Ovary (tissue), 10 donors: ENCODE measurements at places on chromosomes 6 and 20. TPM values are rescaled to one million over a fixed set of nuclear protein-coding genes. Genes with fewer than 3 reads are reported as not detected.

GRCh38 chr20:40908309-40908708 is 120.3 kb upstream of the TOP1 start:
- H3K36me3 ChIP-seq = no peaks in the 10 kb centered on the region
- no peak overlapping the region for H3K4me3 ChIP-seq
- no peak for DNase-seq
- no peak overlapping the region for H3K27ac ChIP-seq
- no peaks in the 10 kb centered on the region for H3K27me3 ChIP-seq

DNA sequence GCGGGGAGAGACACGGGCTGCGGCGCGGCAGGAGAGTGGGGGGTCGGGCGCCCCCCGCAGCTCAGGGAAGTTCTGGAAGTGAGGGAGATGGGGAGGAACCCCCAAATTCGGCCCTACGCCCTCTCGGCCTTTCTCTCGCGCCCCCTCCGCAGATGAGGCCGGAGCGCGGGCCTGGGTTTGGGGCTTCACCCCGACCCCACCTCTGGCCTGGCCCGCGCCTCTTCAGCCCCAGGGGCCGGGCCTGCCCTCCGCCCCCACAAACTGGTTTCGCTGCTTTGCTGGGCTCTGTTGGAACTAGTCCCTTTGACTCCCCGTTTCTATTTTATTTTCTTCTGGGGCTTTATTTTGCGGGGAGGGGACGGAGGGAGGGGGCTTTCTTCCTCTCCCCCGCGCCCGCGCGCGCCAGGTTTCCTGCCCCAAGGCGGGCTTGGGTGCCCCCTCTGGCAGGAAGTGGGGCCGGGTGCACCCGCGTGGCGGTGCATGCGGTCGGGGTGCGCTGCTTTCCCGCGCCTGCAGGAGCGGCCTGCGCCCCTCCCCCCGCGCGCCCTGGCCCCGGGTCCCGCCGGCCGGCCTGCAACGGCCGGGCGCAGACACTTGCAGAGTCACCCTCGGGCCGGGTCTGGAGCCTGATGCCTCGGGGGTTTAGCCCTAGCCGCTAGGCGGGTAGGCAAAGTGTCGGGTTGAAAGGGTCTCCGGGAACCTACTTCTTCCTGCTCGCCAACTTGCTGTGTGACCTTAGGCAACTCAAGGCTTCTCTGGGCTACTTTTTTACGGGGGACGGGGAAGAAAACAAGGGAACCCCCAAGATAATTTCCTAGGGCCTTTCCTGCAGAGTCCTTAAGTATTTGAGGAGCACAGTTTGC is 1.3 kb downstream of the HMGA1 start:
- peak overlapping the region; percentile 53 for H3K27ac ChIP-seq
- H3K36me3 ChIP-seq = no peaks in the 10 kb centered on the region
- H3K27me3 ChIP-seq = no peaks in the 10 kb centered on the region
- H3K4me3 ChIP-seq = peak overlapping the region; percentile 63
- H3K4me1 ChIP-seq = no peaks in the 10 kb centered on the region

DNA sequence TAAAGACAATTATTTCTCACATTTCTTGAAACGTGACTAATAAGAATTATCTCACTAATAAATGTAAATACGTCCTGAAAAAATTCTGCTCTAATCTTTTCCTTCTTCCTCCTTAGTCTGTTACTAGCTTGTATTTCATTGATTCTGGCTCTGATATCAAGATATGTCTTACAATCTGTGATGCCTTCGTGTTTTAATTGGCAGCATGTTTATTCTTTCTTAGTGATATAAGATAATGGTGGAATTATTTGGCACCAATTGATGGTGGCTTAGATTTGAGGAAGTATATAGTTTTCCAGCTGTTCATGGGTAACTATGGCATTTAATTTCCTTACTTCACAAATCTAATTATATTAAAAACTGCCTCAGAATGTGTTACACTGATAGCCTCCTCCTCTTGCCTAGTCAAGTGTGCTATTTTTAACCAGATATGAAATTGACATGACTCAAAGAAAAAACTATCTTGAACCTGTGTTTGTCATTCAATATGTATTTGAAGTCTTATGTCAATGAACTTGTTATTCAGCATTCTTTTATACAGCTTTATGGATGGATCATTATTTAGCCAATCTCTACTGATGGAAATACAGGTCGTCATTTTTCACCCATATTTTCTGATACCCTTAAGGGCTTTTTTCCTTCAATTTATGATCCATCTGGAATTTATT is 5.3 kb downstream of the CCNC start:
- no peak overlapping the region for H3K4me3 ChIP-seq
- no peaks in the 10 kb centered on the region for H3K4me1 ChIP-seq
- no peaks in the 10 kb centered on the region for H3K27me3 ChIP-seq
- DNase-seq = no peak
- no peaks in the 10 kb centered on the region for H3K36me3 ChIP-seq
- no peak overlapping the region for H3K27ac ChIP-seq

GRCh38 chr6:144659202-144660182 is 374.4 kb downstream of the UTRN start:
- peak; percentile 37 for DNase-seq
- H3K27me3 ChIP-seq = no peaks in the 10 kb centered on the region
- peaks cover 8% of the 10 kb centered on the region for H3K4me1 ChIP-seq
- peak overlapping the region; percentile 17 for H3K27ac ChIP-seq
- no peaks in the 10 kb centered on the region for H3K36me3 ChIP-seq

Gene ABHD16A
- 31.1 TPM for total RNA-seq

GRCh38 chr6:15351631-15352030 is 105.8 kb downstream of the JARID2 start:
- H3K36me3 ChIP-seq = no peaks in the 10 kb centered on the region
- H3K4me3 ChIP-seq = no peak overlapping the region
- no peaks in the 10 kb centered on the region for H3K27me3 ChIP-seq
- peak; percentile 16 for DNase-seq
- H3K4me1 ChIP-seq = peaks cover 1% of the 10 kb centered on the region
- no peak overlapping the region for H3K27ac ChIP-seq

DNA sequence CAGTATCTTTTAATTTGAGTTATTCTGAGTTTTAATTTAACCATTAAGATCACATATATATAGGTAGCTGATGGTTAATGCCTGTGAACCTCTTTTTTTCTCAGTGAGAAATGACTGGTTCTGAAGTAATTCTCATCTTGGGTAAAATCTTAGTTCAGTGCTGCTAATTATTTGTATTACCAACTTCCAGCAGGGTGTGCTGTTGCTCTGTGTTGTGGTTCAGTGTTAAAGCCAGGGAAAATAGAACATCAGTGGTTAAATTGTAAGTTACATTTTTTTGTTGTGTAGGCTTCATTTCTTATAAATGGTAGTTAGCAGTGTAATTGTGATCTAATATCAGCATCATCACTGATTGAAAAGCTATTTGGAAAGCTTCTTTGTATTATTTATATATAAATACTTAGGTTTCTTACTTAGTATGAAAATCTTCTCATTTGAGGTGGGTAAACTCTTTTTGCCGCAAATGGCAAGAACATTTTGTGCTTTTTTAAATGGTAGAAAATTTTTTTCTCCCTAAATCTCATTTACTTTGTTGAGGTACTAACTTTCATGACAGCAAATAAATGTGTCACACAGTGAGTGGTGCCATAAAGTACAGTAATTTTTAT is 43.7 kb downstream of the CDC5L start:
- no peaks in the 10 kb centered on the region for H3K27me3 ChIP-seq
- no peak overlapping the region for H3K4me3 ChIP-seq
- H3K4me1 ChIP-seq = no peaks in the 10 kb centered on the region
- no peaks in the 10 kb centered on the region for H3K36me3 ChIP-seq
- no peak overlapping the region for H3K27ac ChIP-seq

Gene BLCAP
- 57.5 TPM for total RNA-seq

Gene CLPSL1
- total RNA-seq = not detected

DNA sequence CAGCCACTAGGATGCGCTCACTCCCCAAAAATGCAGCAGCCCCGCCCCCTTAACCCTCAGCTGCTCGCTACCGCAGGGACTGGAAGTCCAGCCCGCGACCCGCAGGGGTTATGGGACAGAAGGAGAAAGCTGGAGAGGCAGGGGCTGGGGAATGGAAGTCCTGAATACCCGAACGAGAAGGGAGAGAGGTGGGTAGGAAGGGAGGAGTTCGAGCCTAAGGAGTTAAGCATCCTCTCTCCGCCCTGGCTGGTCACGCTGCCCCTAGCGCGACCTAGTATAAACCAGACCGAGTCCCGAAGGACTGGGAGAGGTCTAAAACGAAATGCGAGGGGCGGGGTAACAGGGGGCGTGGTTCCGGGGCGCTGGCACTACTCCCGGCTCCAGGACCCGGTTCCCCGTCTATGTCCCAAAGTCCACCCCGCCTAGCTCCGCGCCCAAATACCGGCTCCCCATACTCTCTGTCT is 448 bp upstream of the DDAH2 start:
- no peaks in the 10 kb centered on the region for H3K36me3 ChIP-seq
- peaks cover 7% of the 10 kb centered on the region for H3K4me1 ChIP-seq
- peak overlapping the region; percentile 97 for H3K27ac ChIP-seq
- DNase-seq = peak; percentile 96
- H3K27me3 ChIP-seq = no peaks in the 10 kb centered on the region

Gene NFKBIE
- total RNA-seq = 2.8 TPM

GRCh38 chr6:12628327-12628726 is 88.2 kb upstream of the PHACTR1 start:
- H3K27me3 ChIP-seq = no peaks in the 10 kb centered on the region
- H3K36me3 ChIP-seq = no peaks in the 10 kb centered on the region
- no peak overlapping the region for H3K27ac ChIP-seq

DNA sequence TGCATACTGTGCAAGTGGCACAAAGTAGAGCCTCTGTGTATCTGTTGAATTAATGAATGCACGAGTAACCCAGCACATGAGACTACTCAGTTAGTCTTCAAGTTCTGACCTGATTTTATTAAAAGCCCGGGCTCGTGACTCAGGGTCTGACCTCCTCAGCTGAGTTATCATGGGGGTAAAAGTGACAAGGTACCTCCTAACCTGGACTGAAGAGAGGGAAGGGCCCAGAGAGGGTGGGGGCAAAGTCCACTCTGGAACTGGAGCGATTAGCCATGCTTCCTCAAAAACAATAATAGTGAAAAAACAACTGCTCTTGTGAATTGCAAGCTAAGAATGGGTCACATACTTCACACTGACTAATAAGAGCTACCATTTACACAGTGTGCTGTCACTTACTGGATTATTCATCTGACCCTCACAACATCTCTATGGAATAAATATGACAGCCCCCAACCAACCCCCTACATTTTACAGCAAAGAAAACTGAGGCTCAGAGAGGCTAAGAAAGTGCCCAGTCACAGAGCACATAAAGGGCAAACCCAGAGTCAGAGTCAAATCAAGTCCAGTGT is 26.7 kb downstream of the TRERF1 start:
- peaks cover 6% of the 10 kb centered on the region for H3K4me1 ChIP-seq
- H3K27ac ChIP-seq = no peak overlapping the region
- H3K27me3 ChIP-seq = no peaks in the 10 kb centered on the region
- H3K4me3 ChIP-seq = no peak overlapping the region
- DNase-seq = no peak
- H3K36me3 ChIP-seq = no peaks in the 10 kb centered on the region

- no peaks in the 10 kb centered on the region for H3K36me3 ChIP-seq
- H3K27ac ChIP-seq = no peak overlapping the region
- DNase-seq = no peak
Measured at GRCh38 chr6:22149501-22150367, 147.1 kb downstream of the PRL start.

Gene C20orf202
- 0.30 TPM for total RNA-seq

DNA sequence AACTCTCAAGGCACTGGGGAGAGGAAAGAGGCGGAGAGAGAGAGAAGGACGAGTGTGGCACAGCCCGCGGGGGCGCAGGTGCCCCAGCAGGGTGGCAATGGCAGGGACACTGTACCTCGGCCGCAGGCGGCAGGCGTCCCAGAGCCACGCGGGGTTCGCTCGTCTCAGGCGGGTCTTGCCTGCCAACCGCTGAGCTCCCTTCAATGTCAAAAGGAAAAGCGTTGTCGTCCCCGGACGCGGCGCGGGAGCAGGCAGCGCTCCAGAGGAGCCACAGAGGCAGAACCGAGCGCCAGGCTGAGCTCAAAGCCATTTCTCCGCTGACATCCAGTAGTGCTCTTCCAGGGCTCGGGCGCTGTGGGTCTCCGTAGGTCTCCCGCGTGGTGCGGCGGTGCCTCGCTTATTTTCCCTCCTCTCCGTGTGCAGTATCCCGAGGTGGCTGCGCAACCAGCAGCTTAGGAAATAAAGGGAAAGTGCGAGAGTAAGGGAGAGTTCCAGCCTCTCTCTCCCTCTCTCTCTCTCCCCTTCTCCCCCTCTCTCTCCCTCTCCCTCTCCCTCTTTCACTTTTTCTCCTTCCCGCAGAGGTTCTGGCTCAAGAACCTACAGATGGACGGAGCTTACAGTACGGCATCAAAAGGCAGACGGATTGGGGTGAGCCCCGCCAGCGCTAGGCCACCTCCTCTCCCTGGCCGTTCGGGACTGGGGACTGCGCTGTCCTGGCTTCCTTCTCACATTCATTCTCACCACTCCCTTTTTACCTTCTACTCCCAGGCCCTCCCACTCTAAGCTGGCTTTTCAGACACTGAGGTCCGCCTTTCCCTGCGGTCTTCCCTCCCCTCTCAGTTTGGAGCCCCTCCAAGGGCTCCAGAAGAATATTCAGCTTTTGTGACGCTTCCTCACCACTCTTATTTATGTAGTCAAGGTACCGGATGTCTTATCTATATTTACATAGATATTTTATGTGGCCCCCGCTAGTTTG is at the start of gene LAMA4:
LAMA4 (minus strand) TSS at position 727 of the 976 bp plus-strand sequence; CDS start at position 310, 417 bp downstream.
- peak; percentile 62 for DNase-seq
- no peaks in the 10 kb centered on the region for H3K27me3 ChIP-seq
- peak within 1 kb of the TSS; percentile 31 for H3K27ac ChIP-seq
- peak within 1 kb of the TSS; percentile 83 for H3K4me3 ChIP-seq

Gene CGA
- total RNA-seq = not detected

Gene KATNA1
- 10.6 TPM for total RNA-seq

Gene ENPP1
- 26.5 TPM for total RNA-seq

DNA sequence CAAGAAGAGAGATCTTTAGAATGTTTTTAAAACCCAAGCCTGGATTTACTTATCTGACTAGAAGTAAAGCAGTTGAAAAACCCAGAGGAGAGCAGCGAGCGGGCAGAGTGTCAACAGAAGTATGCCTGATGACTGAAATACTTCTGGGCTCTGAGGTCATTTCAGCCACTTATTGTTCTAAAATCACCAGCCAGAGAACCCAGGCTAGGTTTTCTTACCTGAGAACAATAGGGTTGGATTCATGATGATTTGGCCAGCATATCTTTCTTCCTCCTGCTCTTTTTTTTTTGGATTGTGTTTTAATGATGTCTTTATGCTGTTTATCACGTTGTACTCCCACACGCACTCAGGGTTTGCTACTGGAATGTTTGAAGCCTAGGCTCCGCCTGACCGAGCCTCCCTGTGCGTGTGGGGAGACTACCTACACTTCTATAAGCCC is 63.0 kb upstream of the KIF25 start:
- DNase-seq = no peak
- H3K27me3 ChIP-seq = no peaks in the 10 kb centered on the region
- no peaks in the 10 kb centered on the region for H3K36me3 ChIP-seq
- no peaks in the 10 kb centered on the region for H3K4me1 ChIP-seq

GRCh38 chr6:62371453-62372210 is 85.6 kb upstream of the KHDRBS2 start:
- no peak overlapping the region for H3K4me3 ChIP-seq
- H3K36me3 ChIP-seq = no peaks in the 10 kb centered on the region
- no peaks in the 10 kb centered on the region for H3K4me1 ChIP-seq
- H3K27me3 ChIP-seq = no peaks in the 10 kb centered on the region
- DNase-seq = no peak
